ENCODE measurements at places on chromosomes 7 and 10. TPM values are rescaled to one million over a fixed set of nuclear protein-coding genes. Genes with fewer than 3 reads are reported as not detected.

DNA sequence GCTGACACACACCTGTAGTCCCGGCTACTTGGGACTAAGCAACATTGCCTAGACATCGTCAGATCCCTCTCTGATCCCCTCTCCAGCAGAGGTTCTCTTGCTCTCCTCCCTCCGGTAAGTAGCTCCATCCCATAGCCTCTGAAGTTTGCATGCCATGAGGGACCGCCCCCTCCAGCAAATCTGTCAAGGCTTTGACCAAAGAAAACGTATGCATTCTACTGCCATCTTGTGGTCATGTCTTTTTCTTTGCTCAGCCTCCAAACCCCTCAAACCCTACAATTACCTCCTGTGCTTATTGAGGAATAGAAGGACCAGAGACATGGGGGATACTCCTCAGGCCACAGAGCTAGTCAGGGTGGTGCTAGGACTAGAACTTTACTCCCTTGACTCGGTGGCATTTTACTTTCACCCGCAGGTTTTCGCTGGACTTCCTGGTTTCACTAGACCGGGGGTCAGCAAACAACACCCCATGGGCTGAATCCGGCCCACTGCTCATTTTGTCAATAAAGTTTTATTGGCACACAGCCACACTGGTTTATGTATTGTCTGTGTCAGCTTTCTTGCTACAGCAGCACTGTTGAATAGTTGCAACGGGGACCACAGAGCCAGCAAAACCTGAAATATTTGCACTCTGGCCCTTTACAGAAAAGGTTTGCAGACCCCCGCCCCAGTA, 202.6 kb upstream of the FOXK1 start:
- DNase-seq = peak; percentile 29

GRCh38 chr10:54799506-54799905, 1.5 kb downstream of the PCDH15 start:
- DNase-seq = no peak

MAT1A gene
- not detected for total RNA-seq

GRCh38 chr7:69246758-69247157, 351.5 kb upstream of the AUTS2 start:
- DNase-seq = no peak

LGI1 gene
- total RNA-seq = not detected

- DNase-seq = no peak
Observed at GRCh38 chr10:34713875-34714274, 101.2 kb downstream of the PARD3 start.

DNA sequence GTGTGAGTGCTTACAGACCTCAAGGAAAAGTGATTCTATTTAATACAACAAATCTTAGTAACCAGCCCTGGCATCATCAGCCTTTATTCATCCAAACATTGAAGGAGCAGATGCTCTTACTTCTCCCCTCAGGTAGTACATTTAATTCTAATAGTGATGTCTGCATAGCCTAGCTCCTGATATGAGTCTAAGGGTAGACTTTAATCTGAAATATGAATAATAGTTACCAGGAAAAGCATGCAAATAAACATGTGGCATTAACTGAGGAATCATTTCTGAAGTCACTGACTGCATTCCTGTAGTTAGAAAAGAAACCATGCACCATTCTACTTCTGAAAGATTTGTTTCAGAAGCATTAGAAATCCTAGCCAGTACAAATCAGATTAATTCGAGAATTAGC, 25.7 kb upstream of the LMBR1 start:
- DNase-seq = no peak

C10orf67 gene
- total RNA-seq = not detected

DNA sequence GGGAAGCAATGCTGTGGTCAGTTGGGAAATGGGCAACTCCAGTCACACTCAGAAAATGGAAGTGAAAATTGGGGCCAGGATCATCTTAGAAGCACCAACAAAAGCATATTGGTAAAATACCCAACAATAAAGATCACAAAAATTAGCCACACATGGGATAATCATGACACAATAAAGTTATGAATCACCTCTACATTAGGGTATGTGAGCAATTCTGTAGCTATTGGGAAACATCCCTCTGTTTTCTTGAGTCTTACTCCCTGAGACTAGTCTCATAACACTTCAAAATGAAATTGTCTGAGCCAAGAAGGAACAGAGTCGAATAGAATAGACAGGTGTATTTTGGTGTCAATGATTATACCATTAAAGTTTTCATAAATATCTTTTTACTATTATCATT, 178.3 kb downstream of the DYNC1I1 start:
- no peak for DNase-seq

GRCh38 chr7:132307465-132307864, 268.8 kb downstream of the PLXNA4 start:
- no peak for DNase-seq

GRCh38 chr7:8442814-8443304, 9.4 kb downstream of the NXPH1 start:
- DNase-seq = no peak

CCM2 gene
- 64.8 TPM for total RNA-seq

NEUROG3 gene
- not detected for total RNA-seq

IKZF1 gene
- total RNA-seq = not detected

DNA sequence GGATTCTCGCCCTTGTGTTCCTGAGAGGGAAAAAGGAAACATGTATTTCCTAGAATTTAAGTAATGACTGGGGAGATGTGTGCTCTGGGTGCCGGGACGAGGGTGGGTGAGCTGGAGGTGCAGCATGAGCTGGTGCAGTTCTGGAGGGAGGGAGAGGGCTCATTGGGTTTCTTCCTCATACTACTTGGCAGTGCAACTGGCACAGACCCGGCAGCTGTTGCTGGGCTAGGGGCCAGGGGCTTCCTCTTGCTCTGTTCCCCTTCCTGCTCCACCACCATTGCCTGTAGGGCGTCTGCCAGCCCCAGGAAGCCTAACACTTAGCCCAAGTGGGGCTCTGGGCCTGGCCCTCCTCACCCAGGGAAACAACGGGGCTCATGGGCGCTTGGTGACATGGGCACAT, 5.9 kb downstream of the RET start:
- DNase-seq = no peak

TIAL1 gene
- 22.9 TPM for total RNA-seq

CPA1 gene
- total RNA-seq = not detected

MCM10 gene
- total RNA-seq = 39.3 TPM

- no peak for DNase-seq
Observed at GRCh38 chr10:89215511-89215910, 8.4 kb upstream of the CH25H start.

GRCh38 chr7:130699686-130700085, 13.3 kb upstream of the TSGA13 start:
- no peak for DNase-seq

DNA sequence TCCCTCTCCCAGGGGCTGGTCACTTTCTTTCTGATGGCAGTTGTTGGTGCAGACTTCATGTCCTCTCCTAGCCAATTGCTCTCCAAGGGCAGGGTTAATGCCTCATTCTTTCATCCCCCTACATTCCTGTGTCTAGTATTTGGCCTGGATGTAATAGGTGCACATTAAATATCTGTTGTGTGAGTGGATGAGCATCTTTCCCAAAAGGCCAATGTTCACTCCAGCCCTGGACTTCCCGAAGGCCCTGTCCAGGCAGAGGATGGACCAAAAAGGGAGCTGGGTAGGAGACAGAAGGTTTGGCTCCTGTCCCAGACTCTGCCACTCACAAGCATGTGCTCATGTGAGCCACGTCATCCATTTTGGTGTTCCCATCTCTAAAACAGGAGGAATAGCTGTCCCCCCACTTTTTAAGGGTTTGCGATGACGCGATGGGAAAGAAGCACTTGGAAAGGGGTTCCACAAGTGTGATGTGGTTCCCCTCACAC, 47.5 kb downstream of the RGS10 start:
- DNase-seq = no peak

GRCh38 chr10:132519382-132520176, 18.0 kb upstream of the INPP5A start:
- DNase-seq = no peak

DNA sequence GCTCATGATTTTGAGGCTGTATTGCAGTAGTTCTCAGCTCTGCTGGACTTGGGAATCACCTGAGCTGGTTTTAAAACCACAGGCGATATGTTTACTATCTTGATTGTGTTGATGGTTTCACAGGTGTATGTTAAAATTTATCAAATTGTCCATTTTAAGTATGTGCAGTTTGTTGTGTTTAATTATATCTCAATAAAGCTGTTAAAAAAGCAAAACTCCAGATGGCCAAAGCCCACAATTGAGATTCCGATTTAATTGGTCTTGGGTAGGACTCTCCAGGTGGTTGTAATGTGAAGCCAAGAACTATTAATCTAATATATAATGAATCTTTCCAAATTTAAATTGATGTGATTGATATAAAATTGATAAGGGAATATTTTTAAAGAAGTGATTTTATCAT, 48.6 kb downstream of the NRCAM start:
- no peak for DNase-seq

GRCh38 chr7:73668103-73668885, 663 bp downstream of the VPS37D start:
- DNase-seq = no peak
